NCI-H1417 (cell line): ENCODE measurements at places on chromosomes 1 and 21.

DNA sequence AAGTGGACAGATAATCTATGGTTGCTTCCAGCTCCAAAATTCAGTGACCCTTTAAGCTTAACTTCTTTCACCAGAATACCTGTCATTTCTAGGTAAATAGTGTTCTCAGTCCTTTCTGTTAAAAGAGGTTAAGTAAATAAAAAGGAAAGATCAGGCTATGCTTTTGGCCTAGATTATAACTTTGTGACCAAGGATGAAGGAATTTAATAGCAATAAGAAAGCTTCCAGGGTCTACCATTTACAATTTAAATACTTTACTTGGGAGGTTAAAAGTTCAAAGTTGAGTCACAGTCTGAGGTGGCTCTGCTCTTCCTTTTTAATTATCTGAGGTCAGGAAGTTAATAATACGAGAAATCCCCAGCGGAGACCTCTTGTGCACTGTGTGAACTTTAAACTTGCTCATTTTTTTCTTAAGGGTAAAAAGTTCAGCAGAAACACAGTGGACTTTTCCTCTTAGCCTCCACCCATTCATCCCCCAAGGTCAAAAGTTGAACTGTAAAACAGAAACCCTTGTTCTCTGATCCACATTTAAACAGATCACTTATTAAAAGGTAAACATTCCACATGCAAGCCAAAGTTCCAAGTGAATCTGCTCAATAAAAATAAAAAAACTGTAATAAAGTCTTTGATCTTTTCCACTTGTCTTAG lies 187.1 kb downstream of the NRIP1 start:
- no peak for DNase-seq

GRCh38 chr21:17466166-17466565 lies 46.7 kb upstream of the CXADR start:
- DNase-seq = no peak

- no peak for DNase-seq
These were observed 82.1 kb downstream of the PRDM2 start for GRCh38 chr1:13781907-13782633.

DNA sequence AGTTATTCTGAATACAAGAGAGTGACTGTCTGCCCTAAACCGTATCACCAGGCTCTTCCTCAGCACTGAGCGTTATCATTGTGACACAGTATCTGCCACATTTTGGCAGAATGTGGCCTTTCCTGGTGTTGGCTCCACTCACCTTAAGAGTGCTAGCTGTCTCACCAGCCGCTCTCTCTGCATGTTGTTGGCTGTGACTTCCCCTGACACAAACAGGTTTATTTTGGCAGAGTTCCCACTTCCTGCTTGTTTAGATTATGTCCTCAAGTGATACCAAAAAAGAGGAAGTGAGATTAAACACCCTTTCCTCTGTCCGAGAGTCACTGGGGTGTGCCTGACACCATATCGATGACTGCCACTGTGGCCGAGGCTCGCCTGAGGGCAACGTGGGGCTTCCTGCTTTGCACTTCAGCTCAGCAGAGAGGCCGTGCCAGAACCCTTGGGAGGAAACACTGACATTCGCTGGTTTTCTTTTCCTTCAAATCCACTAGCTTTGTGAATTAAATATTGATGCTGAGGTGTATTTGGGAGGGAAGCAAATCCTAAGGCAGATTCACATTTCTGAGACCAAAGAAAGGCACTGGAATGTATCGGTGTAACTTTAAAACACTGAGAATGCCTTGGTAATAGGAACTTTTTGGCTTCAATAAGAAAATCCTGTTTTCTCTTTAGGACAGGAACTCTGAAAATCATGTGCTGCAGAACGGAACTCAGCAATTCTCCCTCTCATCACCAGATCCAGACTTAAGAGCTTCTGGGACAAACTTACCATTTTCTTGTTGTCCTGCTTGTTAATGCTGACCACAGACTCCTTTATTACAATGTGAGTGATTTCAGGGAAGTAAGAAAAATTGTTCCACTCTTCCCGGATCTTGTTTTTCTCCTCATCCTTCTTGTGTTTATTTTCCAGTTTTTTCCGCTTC lies 102.1 kb downstream of the JAK1 start:
- DNase-seq = no peak

GRCh38 chr1:53807916-53808315 lies 30.2 kb downstream of the NDC1 start:
- no peak for DNase-seq

- no peak for DNase-seq
These were observed 53.6 kb downstream of the ACBD3 start for GRCh38 chr1:226132728-226133503.

- DNase-seq = no peak
These were observed 36.9 kb upstream of the TARBP1 start for GRCh38 chr1:234515821-234516241.

GRCh38 chr1:230502996-230503395 lies 76.9 kb upstream of the PGBD5 start:
- DNase-seq = no peak

DNA sequence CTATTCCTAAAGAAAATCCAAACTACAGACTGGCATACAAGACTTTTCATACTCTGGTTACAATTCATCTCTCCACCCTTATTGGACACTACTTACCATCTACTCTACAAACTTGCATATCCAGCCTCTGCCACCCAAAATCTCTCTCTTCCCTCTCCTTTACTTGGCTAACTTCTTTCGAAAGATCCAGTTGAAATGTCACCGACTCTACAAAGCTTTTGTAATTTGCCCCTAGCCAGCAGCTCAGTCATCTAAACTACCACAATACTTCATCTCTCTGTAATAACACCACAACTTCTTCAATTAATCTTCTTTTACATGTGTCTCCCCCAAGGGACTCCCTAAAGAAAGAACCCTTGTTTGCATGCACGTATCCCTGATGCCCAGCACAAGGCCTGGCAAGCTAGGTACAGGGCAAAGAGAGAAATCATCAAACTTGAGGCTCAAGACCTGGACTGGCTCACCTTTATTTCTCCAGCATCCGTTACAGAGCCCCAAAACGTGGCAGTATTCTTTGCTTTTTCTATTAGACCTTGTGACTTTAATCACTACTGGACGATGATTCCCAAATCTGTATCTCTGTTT lies 2.7 kb downstream of the ZBTB21 start:
- no peak for DNase-seq

- DNase-seq = no peak
These were observed 21.6 kb upstream of the ZNF678 start for GRCh38 chr1:227541796-227542152.

DNA sequence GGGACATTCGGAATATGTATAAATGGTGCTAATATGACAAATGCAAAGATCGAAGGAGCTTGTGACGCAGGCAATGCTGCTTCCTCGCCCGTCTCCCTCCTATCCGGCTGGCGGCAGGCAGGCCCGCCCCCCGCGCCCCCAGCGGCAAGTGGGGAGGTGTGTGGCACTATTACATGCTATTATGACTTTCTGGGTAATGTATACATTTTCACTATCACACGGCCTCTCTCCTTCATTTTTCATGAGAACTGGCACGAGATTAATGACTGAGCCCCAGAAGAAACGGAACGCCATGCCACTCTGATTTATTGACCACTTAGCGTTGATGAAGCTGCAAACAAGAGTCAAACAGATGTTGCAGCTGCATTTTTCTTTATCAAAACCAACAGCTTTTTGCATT lies 138.9 kb upstream of the VAMP3 start:
- peak; percentile 71 for DNase-seq

GRCh38 chr1:89757532-89757931 lies 63.3 kb upstream of the LRRC8D start:
- no peak for DNase-seq

DNA sequence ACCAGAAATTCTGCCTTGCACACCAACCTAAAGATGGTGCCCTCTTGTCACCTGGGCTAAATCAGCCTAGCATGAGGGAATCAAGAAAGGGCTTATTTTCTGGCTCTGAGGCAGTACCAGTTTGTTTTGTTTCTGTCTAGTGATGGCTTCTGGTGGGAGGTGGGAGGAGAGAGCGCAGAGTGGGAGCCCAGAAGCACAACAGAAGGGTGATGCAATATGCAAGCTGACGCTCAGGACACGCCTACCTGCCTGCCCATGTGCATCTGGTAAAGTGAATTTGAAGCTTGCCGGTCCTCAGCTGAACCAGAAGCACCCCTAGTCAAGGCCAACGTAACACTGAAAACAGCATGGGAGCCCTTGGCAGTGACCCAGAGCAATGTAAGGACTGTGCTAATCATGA lies 138.4 kb upstream of the TIAM1 start:
- DNase-seq = no peak

- no peak for DNase-seq
These were observed 53.0 kb downstream of the CD46 start for GRCh38 chr1:207804721-207805468.

DNA sequence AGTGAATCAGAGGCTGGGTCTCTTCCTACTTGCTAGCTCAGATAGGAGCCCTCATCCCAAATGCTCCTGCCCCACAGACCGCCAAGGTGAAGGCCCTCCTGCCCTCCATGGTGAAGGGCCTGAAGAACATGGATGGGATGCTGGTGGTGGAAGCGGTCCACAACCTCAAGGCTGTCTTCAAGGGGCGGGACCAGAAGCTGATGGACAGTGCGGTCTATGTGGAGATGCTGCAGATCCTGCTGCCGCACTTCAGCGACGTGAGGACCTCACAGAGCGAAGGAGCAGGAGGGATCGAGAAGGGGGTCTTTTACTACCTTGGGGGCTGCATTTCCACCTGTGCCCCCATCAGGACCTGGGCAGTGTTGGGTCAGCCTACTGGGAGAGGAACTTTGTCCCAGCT lies 14.6 kb upstream of the TTC4 start:
- DNase-seq = no peak

- no peak for DNase-seq
These were observed 26.6 kb downstream of the MATN1 start for GRCh38 chr1:30696831-30697230.

- no peak for DNase-seq
These were observed 24.7 kb downstream of the SHISAL2A start for GRCh38 chr1:52657702-52658101.

DNA sequence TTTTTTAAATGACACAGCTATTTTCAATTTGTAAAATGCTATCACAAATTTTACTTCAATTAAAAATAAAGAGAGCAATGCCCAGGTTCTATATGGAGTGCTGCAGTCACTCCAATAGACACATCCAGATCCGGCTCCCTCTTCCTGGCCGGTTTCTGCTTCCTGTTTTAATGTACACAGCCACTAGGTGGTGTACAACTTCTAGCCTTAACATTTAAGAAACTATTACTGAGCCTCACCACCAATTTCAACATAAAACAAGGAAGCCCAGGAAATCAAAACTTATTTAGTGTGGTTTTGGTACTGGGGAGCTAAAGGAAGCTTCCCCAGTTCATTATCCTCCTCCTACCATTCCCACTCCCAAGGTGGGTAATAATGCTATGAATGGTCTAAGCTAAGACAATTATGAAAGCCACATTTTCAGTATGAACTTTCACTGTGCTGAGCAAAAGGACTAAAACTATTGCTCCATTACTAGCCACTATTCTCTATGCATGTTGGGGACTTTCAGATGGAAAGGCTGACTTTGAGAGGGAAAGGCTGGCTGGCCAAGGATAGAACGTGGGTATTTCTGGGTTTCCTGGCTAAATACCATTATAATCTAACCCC lies 25.5 kb upstream of the MTMR11 start:
- peak; percentile 85 for DNase-seq

DNA sequence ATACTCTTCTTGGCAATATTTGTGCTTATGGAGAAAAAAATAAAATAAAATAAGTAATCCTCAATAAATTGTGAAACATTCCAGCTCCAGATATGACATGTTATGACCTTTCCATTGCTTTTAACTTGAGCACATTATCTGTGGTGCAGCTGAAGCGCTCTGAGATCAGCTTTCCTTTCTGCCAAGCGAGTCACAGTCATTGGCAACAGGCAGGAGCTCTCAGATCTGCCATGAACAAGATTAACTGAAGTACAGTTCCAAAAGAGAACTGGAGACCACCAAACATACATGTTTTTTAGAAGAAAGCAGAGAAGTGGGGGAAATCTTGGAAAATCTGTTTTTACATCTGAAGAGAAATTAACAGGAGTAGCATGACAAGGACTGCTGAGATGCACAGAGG lies 89.2 kb upstream of the DSCAM start:
- no peak for DNase-seq

DNA sequence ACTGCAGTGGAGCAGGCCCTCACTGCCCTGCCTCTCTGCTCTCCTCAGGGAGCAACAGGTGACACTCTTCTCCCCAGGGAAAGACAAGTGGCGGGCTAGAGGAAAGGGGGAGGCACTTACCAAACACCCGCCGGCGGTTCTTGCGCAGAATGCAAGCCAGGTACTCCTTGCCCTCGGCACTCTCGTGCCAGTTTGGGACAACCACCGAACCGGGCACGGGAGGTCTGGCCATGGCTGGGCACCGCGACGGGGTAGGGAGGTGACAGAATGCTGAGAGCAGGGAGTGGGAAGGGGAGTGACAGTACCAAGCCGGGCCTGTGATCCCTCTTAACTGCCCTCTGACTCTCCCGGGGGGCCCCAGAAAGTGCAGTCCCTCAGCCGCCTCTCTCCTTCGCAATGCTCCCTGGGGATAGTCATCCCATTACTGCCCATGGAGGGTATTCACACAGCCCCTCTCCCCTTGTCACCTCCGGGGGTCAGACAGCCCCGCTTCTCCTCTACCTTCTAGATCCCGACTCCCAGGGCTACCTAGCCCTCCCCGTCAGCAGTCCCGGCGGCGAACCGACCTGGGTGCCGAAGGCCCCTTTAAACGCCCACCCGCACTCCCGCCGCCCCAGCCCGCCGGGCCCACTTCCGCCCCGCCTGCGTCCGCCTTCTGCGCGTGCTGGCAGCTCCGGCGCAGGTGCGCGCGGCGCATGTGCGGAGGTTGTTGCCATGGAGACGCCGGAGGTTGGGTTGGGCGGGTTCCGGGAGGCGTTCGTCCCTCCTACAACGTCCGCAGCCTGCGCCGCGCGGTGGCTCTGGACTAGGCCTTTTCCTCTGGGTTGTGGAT lies at the start of gene CPLANE2:
Gene CPLANE2, minus strand, starts transcription at position 673 of the 832 bp plus-strand sequence. Its CDS starts 441 bp downstream, at position 232.
- DNase-seq = peak; percentile 95

DNA sequence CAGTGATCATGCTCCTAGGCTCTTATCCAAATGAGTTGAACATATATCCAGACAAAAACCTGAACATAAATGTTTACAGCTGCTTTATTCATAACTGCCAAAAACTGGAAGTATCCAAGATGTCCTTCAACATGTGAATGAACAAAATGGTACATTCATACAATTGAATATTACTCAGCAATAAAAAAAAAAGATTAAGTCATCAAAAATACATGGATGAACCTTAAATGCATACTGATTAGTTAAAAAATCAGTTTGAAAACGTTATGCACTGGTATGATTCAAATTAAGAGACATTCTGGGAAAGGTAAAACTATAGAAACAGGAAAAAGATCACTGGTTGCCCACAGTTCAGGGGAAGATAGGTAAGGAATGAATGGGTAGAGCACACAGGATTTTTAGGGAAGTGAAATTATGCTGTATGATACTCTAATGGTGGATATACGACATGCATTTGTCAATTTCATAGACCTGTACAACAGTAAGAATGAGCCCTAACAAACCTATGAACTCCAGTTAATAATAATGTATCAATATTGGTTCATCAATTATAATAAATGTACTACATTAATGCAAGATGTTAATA lies 3.1 kb downstream of the LRRC40 start:
- DNase-seq = no peak

DNA sequence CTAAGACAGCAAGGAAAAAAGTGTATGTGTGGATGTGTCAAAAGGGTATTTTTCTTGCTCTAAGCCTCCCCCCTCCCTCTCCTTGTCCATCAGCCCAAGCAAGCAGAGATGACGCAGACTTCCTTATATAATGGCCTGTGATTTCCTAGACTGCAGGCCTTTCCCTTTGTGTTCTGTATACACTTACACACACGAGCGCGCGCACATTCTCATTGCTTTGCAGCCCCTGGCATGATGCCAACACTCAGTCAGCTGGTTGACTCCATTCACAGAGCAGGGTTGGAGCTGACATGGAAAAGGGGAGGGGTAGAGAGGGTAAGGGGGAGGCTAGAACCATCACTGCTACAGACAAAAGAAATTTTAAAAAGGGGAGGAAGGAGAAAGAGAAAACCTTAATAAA lies 41.8 kb downstream of the GATAD2B start:
- peak; percentile 100 for DNase-seq
